ENCODE measurements at places on chromosomes 6 and 20.

GRCh38 chr20:48789781-48790472 lies 37.9 kb downstream of the PREX1 start:
- no peak for DNase-seq

DNA sequence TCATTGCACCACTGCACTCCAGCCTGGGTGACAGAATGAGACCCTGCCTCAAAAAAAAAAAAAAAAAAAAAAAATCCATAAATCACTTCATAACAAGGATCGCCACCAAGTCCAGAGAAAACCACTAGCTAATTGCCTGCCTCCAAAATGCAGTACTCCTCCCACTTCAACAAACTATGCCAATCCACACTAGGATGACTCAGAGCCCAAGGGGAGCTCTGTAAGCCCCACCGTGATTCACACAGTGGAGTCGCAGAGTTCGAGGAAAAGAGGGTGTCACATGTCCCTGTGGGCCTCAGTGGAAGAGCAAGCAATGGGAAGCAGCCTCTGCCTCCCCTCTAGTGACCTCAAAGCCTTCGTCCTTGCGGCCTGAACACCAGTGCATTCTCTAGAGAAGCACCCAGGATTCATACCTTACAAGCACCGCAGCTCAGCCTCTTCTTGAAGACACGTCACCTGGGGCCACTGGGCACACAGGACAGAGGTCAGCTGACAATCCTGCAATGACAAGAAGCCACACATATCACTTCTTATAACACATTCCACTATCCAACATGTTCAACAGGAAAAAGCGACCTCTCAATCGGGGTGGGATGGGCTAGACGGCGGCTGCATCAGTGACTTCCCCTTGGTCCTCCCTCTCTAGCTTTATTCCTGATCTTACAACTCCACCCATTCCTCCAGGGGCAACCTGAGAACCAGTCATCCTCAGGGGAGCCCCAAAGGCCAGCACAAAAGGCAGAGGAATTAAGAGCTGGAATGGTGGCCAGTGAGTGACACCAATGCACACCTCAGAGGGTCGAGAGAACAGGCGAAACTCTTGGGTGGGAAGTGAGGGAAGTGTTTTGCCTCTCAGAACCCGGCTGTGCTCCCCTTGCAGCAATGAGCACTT lies 8.9 kb downstream of the SNHG17 start:
- no peak for DNase-seq

GRCh38 chr6:54426995-54427394 lies 118.8 kb downstream of the TINAG start:
- DNase-seq = no peak

- no peak for DNase-seq
These were observed 31.8 kb downstream of the SNRNP48 start for GRCh38 chr6:7621761-7622160.

GRCh38 chr6:77389402-77389801 lies 73.9 kb downstream of the HTR1B start:
- no peak for DNase-seq

DNA sequence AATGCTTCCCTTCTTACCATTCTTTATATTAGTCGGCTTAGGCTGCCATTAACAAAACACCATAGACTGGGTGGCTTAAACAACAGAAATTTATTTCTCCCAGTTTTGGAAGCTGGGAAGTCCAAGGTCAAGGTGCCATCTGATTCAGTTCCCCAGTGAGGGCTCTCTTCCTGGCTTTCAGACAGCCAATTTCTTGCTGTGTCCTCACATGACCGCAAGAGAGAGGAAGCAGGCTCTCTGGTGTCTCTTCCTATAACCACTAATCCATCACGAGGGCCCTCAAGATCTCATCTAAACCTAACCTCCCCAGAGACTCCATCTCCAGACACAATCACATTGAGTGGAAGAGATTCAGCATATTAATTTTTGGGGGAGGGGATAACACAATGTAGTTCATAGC lies 193.0 kb upstream of the SGK1 start:
- no peak for DNase-seq

Data from NCI-H460 (cell line).